ENCODE measurements at places on chromosomes 6 and 20.

DNA sequence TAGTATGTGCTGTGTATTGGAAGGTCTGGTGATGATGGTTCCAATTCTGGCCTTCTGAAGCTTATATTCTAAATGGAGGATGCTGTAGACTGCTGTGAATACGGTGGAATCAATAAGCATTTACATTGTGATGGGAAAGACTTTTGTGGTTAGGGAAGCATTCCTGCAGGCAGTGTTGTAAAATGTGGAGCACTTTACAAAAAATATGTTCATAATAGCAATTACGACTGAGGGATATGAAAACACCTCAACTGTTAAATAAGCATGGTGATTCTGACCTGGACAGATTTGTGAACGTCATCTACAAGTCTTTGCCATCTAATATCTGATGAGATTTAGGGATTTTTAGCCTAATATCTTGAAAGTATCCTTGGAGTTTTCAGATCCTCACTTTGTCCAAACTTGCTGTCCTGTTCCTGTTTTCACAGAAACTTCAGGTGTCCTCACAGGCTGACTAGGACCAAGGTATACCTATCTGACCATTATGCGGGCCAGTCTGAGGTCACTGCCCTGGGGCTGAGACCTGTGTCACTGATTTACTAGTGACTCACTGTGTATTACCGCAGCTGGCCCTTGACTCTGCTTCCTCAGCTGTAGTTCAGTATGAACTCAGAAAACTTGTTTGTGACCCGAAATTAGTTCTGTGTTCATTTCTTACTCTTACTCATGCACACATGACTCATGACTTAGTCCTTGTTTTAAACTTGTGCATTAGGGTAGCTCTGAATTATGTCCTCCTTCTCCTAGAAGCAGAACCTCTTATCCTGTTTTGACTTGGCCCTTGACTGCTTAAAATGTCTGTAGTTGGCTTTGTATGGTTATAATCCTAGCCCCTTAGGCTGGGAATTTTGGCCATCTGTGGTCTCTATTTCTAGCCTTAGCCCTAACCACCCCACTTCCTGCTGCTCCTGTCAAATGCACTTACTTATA lies 343.0 kb downstream of the CDKAL1 start:
- peak; percentile 83 for DNase-seq

GRCh38 chr6:14290772-14291330 lies 173.3 kb downstream of the CD83 start:
- no peak for DNase-seq

- peak; percentile 85 for DNase-seq
These were observed at the start of gene RIPOR2 for GRCh38 chr6:24935366-24936152. TSS of gene RIPOR2 (minus strand) at chr6:24935960. CDS start at chr6:24935898, 62 bp downstream.

GRCh38 chr20:3735768-3736167 lies 3.3 kb downstream of the HSPA12B start:
- DNase-seq = no peak

DNA sequence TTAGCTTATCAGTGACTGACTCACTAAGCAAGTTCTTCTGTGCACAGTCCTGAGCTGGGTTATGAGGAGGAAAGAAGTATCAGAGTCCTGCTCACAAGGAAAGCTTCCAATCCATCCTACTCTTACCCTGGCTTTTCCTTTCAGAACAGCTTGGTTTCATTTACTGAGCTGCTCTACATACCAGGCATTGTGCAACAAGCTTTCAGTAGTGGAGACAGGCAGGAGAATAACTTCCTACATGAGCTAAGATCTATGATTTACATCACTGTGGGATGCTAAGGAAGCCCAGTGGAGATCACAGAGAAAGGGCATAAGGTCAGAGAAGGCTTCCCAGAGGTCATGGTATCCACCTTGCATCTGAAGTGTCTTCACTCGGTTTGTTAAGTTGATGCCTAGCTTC lies 144.5 kb downstream of the MAP3K7 start:
- DNase-seq = peak; percentile 37

DNA sequence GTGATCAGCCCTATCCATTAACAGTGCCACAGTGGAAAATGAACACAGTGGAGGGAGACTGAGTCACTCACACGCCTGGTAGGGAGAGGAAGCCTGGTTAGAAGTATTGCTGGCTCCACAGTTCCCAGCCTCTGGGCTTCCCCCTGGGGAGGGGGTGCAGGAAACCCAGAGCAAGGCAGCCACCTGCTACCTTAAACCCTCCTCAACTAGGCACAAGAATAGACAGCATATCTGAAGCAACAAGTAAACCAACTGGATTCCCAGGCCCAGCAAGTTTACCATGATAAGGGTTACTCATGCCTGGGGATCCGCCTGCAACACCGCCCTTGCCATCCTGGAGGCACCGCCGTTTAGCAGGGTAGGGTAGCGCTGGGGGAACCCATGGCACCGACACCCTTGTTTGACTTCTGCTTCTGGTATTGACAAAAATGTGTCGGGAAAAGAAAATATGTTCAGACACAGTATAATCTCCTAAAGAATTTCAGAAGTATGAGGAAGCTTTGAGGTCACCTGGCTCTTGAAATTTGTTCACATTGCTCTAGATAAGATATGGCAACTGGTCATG lies 38.3 kb downstream of the SLC22A23 start:
- no peak for DNase-seq

DNA sequence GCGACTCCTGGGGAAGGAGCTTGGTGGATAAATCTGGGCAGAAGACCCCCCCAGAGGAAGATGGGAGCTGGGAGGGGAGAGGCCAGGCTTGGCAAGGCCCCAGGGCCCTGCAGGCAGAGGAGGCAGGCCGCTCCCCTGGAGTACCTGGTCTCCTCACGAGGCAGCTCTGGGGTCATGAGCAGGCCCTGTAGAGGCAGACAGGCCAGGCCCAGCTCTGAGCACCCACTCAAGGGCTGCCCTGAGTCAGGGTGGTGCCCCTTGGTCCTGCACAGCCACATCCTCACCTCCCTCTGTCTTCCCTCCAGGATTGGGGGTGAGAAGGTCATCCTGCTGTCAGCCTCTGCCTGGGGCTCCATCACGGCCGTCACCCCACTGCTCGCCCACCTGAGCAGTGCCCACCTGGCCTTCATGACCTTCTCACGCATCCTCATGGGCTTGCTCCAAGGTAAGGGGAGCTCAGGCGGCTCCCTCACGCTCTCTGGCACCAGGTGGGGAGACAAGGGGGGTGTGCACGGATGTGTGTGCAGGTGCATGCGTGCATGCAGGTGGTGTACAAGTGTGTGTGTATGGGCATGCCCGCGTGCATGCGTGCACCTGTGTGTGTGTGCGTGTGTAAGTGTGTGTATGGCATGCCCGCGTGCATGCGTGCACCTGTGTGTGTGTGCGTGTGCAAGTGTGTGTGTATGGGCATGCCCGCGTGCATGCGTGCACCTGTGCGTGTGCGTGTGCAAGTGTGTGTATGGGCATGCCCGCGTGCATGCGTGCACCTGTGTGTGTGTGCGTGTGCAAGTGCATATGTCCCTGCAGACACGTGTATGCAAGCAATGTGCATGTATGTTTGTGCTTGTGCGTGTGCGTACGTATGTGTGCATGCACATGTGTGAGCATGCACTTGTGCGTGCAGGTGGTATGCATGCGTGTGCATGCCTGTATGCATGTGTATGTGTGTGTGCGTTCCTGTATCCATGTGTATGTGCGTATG lies 4.9 kb downstream of the SLC17A9 start:
- DNase-seq = no peak

DNA sequence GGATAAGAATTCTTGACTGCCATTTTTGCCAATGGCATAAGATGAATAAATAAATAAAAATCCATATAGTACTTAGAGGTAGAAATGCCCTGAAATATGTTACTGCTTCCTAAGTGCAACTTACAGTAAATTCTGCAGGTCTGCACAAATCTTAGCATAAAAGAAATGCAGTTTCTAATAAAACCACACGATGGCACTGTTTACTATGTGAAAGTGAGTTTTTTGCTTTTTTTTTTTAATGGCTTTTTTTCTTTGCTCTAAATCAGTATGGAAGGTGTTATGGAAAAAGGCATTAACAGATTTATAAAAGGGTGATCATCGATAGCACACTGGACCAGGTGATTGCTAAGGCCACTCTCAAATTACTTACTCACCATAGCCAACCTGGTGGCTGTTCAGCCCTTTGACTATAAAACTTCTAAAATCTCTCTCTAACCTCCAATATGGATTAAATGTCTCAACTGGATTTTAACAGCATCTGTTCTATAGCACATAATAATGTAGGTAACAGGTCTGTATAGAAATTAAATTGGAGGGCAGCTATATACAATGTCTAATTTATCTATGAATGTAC lies 45.8 kb downstream of the AHI1 start:
- DNase-seq = peak; percentile 54
